ENCODE measurements at places on chromosomes 4 and X.

DNA sequence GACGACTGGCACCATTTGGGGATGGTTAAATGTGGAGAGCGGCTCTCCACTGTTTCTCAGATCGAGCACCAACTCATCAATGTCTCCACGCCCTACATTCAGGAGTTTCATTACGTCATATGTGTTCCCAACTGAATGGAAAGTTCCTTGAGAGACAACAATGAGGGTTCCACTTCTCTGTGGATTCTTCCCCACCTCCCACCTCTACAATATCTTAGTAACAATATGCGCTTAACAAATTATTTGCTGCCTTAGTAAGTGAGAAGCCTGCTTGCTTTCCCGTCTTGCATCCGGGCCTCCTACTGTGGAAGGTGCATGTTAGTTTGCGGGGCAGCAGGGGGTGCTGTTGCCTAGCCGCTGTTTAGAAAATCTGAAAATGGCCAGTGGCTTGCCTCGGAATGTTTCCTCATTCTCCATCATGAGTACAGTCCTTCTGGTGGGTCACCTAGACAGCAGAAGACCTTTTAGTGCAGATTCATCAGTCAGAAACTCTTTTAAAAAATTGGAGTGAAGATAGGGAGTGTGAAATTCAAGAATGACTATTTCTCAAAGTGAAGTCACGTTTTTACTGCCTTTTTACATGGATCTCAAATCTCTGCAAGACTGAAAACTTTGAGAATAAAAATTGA, 55.7 kb downstream of the PHOX2B start:
- DNase-seq: no peak

DNA sequence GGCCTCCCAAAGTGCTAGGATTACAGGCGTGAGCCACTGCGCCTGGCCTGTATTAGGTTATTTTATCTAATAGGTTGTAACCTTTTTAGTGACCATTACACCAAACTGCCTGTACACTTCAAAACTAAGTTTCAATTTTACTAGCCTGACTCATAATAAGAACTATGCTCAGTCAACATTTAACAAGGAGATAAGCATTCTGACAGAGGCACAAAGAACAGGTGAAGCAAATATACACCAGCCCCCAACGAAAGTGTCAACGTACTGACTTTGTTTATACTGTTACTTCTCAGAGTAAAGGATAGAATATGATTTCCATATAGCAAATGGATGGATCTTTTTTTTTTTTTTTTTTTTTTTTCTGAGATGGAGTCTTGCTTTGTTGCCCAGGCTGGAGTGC, 62.8 kb downstream of the SHISA3 start:
- no peak for DNase-seq

GRCh38 chrX:2594491-2594890, 93.7 kb upstream of the DHRSX start:
- no peak for DNase-seq

DNA sequence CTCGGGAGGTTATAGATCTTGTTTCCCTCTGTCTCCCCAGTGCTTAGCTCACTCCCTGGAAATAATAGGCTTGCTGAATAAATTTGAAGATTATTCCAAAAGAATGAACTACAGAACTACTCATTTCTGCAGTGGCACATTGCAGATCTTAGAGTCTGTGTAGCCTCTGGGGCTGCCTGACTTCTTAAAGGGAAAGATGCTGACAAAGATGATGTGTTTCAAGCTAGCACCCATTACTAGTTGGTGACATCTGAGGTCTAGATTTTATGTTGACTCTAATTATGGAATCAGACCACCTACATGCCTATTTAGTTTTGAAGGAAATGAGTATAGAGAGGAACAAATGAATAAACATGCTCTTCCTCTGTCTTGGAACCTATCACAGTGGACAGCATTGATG, 123.7 kb upstream of the KCNIP4 start:
- no peak for DNase-seq

- DNase-seq: peak; percentile 41
These were observed 4.8 kb downstream of the FLNA start for GRCh38 chrX:154369449-154370299.

- no peak for DNase-seq
These were observed 547.6 kb downstream of the GABRG1 start for GRCh38 chr4:45576275-45576674.

- DNase-seq: no peak
These were observed 213.4 kb upstream of the JADE1 start for GRCh38 chr4:128596115-128596514.
